ENCODE measurements at places on chromosomes 2 and 18.

DNA sequence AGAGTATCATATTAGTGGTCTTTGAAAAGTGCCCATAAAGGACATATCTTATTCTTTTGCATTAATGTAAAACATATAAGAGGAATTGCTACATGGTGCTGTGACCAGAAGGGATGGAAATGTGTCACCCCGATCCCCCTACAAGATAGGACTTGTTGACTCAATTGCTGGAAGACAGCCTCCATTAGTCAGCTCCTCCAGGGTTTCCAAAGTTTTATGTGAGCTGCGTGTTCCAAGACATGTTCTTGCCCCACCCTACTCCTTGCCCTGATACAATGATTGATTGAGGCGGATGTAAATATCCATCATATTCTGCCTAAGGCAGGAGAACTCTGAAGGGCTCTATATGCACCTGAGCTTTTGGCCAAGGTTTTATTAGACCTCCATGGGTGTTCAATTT lies 541.0 kb upstream of the ZEB2 start:
- DNase-seq, result no peak

DNA sequence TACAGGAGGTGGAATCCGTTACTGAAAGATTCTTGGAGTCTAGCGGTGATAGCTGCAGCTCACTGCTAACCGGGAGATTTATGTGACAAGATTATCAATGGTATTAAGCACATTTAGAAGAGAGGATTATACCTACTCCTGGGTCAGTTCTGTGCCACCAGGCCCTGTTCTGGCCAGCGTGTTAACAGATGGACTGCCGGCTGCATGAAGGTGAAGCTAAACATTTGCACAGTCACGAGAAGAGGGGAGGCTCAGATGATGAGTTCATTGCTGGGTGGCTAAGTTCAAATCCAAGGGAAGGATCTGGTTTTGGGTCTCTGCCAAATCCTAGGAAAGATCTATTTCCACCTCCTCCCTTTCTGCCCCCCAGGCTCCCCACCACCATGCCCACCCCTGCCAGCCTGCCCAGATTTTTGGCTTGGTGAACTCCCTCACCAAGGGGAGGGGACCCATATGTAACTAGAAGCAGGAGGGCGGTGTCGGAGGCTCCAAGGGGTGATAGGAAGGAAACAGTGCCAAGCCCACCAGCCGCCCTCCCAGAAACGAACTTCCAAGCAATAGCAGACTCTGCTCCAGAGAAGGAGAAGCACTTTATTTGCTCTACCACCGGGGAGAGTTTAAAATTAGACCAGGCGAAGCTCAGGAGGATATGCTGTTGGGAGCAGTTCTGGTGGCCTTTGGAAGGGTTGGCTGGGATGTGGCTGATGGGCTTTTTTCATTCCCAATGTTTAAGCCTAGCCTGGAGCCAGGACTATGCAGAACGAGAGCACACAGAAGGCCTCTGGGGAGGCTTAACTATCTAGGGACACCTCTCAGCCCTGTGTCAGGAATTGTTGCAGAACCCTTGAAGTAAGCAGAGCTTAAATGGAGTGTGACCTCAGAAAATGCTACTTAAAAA lies 200.5 kb downstream of the KLHL29 start:
- no peak for DNase-seq

DNA sequence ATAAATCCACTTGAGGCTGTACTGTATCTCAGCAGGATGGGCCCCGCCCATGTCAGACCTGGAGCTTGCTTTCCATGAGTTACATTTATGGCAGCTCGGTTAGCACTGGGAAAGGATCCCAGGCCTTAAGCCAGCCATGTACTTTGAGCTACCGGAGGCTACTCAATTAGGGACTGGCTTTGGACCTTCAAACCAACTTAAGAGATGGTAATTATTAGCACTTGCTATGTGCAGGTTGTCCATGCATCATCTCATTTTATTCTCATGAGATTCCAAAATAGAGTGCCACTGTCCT lies 64.4 kb downstream of the ACTR2 start:
- no peak for DNase-seq

- DNase-seq, result no peak
These were observed 536.2 kb upstream of the FSIP2 start for GRCh38 chr2:185202381-185202780.

GRCh38 chr2:131056204-131056931 lies 36.9 kb downstream of the FAM168B start:
- no peak for DNase-seq

- peak; percentile 42 for DNase-seq
These were observed 36.4 kb downstream of the PKDCC start for GRCh38 chr2:42084231-42084671.

GRCh38 chr2:200747668-200748618 lies 63.8 kb upstream of the BZW1 start:
- peak; percentile 79 for DNase-seq

DNA sequence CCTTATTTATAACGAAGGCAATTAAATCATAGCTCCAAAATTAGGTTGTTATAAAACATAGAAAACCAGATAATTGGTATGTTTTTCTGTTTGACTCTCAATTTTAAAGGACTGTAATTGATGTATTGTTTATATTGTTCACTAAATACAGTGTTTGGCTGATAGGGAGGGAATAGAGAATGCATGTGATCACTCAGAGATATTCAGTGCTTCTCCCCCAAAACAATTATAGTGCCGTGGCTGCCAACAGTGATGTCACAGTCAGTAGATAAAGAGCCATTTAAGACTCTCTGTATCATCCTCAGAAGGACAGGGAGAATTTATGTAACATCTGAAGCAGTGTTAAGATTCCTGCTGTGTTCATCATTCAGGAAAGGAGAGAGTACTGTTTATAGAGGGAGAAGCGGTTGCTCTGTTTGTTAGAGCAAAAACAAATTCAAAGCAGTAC lies 69.6 kb downstream of the PHLPP1 start:
- DNase-seq, result peak; percentile 8

GRCh38 chr2:151114874-151115273 lies 146.8 kb downstream of the RBM43 start:
- DNase-seq, result no peak

- DNase-seq, result peak; percentile 76
These were observed 112.8 kb upstream of the MAP3K20 start for GRCh38 chr2:172962824-172963223.

DNA sequence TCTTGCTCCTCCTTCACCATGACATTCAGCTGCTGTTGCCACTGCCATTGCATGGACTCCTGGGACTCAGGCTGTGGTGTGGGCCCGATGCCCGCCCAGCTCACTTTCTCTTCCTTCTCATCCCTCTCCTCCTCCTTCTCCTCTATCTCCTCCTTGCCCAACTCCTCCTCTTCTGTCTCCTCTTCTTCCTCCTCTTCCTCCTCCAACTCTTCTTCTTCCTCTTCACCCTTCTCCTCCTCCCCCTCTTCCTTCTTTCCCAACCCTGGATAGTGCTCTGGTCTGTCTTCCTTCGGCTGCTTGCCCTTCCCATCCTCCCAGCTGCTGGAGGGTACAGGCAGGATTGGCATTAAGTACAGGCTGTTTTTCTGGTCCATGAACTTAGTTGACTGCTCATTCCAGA lies 10.8 kb upstream of the CRYBA2 start:
- DNase-seq, result no peak

GRCh38 chr2:23435250-23436035 lies 50.5 kb downstream of the KLHL29 start:
- no peak for DNase-seq

DNA sequence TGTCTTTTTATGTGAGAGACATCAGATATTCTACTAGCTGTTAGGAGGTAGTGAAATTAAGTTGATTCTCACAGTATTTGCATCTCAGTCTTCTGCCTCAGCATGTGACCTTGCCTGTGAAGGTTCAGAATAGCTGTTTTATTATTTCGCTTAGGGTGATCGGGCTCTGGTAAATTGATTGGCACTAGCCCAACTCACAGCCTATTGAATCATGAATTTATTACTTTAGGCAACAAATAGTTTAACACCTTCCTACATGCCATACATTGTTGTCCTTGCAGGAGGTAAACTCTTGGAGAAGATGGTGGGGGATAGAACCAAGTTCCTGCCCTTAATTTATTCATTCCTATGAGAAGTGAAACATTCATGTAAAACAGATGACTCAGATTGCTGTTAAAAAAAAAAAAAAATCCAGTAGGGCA lies 101.9 kb downstream of the GPD2 start:
- no peak for DNase-seq

GRCh38 chr18:38475686-38476085 lies 910.1 kb upstream of the CELF4 start:
- DNase-seq, result no peak

DNA sequence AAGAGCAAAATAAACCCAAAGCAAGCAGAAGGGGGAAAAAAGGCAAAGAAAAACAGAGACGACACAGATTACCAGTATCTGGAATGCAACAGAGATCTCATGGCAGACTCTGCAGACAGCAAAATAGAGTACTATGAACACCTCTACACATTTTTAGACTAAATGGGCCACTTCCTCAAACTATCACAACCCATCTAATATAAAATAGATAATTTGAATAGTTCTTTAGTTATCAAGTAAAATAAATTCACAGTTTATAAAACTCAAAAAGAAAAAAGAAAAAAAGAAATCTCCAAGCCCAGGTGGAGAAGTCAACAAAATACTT lies 16.6 kb downstream of the SESTD1 start:
- no peak for DNase-seq

- DNase-seq, result peak; percentile 28
These were observed 17.1 kb upstream of the IL1R2 start for GRCh38 chr2:101974663-101975062.

DNA sequence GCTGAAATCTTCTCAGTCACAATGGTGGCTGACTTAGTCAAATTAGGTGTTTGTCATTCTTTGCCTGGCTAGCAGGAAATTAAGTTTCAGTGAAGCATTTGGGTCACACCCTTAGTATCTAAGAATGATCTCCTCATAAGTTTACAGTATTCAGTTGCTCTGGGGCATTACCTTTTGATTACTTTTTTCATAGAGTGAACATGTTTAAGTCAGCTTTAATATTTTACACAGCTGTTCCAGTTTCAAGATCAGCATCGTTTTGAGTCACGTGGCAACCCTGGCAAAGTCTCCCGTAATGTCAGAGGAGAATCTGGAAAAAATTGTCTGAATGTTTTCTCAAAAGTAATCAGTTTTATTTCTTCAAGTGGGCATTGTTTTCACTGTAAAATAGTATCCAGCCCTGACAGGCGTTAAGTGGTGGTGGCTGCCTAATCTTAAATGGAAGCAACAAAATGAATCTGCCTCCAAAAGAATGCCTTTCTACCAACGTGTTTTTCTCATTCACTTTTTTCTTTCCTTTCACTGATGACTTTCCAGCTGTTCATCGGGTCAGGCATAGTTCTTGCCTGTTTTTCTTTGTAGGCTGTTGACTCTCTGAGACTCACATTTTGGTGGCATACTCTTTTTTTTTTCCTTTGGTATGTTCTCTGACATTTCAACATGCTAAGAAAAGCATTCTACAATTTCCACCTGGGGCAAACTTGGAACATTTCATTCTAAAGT lies 319.6 kb upstream of the TCF4 start:
- no peak for DNase-seq

GRCh38 chr18:35019933-35020332 lies 21.3 kb upstream of the MAPRE2 start:
- no peak for DNase-seq

DNA sequence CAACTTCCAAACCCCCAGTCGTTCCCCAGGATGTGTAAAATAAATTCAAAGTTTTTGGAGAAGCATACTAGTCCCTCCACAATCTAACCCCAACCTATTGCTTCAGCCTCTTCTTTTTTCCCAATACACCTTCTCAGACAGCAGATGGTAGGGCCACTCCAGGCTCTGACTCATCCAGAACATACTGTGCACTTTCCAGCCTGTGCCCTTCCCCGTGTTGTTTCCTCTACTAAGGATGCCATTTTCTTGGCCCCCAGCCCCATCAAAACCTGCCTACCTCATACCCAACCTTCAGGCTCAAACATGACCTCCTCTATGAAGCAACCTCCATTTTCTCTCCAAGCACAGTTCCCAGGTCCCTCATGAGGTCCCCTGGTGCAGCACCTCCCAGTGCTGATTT lies 669.3 kb downstream of the BCL11A start:
- no peak for DNase-seq

DNA sequence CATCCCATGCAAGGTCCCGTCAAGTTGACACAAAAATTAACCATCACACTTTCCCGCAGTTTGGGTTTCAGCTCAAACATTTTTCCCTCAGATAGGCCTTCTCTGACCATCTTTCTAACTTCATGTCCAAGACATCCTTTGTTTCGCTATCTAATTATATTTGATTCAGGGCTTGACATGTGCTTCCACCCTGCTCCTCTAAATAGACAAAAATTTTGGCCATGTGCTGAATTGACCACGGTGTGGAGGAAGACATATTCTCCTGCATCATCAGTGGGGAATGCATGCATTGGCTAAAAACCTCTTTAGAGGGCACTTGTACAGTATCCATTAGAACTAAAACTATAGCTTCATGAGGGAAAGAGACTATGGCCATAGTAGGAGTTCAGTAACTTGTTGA lies 81.2 kb downstream of the PLCL1 start:
- DNase-seq, result no peak

DNA sequence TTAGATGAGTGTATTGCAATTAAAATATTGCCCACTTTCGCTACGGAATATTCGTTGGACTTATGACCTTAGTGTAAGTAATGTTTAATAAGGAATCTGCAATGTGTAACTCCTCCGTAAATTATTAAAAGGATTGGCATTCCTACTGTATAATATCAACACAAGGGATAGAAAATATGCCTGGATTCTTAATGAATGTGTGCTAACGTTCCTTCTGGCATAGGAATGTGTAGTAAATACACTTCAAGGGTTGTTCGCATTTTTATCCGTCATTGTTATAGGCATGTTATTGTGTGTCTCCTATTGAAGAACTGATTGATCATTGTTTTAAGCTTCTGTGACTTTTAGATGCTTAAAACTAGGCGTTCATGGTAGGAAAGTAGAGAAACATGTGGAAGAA lies 134.5 kb downstream of the NEDD4L start:
- no peak for DNase-seq

DNA sequence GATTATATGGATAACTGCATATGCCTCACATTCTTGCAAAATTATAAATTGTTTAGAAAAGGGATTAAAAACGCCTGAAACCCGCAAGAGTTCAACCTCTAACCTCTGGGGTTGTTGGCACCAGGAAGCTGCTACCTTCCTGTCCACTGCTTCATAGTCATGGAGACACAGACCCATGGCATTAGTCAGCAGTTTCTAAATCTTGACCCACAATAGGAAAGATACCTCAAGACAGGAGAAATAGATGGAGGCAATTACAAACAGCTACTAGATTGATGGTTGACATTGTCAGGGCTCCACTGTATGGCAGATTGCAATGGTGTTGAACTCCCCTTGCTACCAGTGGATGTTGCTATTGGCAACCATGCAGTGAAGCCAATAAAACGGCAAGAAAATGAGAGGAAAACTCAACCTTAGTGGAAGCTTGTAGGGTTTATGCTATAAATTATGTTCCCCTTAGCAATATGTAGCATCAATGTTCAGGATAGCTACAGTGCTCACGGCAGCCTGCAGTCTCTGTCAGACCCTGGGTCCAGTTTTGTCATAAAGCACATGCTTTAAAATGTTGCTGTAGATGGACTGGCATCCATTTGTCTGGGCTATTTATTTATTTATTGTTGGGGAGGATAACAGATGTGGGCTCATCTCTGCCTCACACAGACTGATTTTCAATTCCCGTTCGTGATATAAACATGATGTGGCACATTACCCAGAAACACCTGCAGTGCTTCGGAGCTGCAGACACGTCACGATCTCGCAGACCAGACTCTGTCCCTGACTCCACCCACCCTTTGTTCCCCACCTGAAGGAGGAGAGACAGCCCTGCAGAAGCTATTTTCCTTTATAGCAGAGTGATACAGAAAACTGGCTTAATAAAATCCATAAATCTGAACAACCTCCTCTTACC lies 233.4 kb downstream of the AGPS start:
- DNase-seq, result no peak
